Cerebellar cortex (tissue), 1 donor: ENCODE measurements at places on chromosomes 12 and 14.

DNA sequence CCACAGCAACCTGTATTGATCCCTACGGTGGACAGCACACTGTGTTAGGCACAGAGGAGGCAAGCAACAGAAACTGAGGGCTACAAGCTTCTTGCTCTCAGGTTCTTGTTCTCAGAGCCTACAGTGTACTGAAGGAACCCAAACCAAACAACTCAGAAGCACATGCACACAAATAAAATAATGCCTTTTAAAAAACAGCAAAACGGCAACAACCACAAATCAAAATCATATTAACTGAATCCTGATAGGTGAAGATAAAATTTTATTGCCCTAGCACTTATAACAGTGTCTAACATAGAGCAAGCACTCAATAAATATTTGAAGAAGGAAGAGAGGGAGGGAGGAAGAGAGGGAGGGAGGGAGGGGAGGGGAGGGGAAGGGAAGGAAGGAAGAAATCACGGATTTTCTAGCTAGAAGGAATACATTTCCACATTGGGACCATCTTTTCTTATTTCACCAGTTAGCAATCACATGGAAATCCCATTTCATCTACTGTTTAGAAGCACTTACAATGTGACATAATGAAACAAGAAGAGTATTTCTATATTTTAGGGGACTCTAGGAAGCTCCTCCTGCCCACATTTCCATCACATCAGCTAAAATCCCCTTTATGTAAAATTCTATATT lies 27.2 kb downstream of the DMAC2L start:
- no peak for DNase-seq

- no peak for DNase-seq
These were observed 2.3 kb upstream of the GARIN2 start for GRCh38 chr14:67186789-67187584.

- DNase-seq, result peak; percentile 6
These were observed 43.3 kb upstream of the PTPRO start for GRCh38 chr12:15278816-15279658.

DNA sequence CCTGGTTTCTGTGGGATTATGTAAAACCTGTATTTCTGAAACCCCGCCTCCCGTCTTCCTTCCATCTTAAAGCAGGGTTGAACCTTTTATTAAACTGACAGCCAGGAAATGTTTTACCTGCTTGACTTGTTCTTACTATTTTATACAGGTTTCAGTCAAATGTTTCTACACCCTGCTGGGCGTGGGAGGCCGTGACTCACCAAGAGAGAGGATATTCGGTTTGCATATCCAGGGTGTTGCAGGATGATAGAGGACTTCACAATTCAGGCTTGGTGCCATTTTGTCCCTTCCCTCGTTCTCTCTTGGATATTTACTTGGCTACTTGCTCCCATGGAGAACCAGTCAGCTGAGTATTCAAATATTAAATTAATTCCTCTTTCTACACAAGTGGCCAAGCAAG lies 69.7 kb downstream of the ARF6 start:
- DNase-seq, result no peak

DNA sequence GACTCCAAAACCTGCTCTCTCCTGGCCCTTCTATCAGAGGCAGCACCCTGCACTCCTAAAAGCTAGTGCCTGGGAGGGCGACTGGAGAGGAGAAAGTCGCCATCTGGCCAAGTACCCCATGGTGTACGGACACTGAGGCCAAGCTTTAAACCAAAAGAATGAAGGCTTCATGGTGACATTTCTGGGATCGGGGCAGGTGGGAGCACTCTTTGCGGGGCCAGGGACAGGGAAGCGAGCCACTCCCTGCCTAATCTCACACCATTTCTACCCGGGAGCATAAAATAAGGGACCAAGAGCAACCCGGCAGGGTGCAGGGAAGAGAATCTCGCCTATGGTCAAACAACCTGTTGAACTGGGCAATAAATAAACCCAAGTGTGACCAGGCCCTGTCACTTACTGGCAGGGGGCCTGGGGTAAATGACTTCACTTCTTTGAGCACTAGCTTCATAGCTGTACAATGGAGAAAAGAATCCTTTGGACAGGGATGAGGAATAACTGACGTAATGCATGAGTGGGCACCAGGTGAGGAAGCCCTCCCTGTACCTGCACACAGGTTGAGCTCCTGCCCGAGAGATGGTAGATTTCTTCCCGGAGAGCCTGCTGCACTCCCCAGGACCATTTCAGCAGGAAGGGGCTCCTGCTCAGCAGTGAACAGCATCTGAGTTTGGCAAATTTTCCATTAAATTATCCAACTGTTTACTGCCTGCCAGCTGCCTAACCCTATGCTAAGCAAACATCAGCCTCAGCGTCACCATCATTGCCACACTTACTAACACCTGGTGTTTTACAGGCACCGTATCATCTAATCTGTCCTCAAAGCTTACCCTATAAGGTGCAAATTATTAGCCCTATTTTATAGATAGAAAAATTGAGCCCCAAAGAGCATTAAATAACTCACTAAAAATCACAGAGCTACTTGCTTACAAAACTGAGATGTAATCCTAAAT lies 2.0 kb downstream of the SERPINA1 start:
- DNase-seq, result no peak

DNA sequence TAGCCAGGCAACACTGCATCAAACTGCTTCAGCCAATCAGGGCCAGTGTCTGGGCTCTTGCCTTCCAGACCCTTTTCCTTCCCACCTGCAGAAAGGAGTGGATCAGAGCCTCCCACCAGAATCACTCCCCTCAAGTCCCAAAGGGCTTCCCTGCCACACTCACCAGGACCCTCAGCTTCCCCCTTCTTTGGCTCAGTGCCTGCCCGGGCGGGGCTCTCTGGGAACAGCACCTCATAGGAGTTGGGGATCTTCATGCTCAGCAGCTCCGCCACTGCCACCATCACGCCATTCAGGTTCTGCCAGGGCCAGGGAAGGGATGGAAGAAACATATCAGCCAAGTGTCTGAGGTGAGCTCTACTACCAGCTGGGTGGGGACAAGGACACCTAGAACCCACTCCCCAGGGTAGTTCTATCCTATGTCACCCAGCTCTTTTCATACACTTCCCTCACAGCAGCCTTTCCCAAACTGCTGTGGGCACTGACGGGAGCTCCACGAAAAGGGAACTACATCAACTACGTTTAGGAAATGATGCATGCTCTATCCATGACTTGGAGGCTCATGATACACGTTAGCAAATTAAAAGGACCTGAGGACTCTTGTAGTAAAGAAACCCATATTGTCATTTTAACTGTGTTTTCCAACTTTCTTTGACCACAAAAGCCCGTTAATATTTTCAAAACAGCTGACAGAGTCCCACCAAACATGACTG lies 9.4 kb upstream of the PRKAG1 start:
- DNase-seq, result no peak

GRCh38 chr14:21913759-21914158 lies 240.1 kb upstream of the OR4E1 start:
- peak; percentile 44 for DNase-seq

DNA sequence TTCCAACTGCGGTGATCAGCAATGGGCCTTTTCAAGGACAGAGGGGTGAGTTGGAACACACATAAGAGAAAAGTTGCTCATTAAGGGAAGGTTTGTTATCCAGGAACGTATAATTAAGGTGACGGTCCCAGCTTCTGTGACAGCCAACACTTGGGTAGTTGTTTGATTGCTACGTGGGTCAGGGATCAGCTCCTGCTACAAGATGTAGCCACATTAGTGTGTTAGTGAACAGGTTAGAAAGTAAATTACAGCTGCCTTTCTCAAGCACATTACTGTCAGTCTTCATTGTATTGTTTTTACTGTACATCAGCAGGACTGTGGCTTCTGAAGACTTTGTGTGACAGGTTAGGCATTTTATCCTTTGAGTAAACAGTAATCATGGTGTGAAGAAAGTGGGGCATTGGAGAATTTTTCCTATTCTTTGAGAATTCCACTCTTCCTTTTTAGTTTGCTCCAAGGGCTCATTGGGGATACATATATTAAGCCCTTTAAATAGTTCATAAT lies 230.5 kb downstream of the EGLN3 start:
- DNase-seq, result no peak

GRCh38 chr12:106074361-106074705 lies 64.4 kb downstream of the NUAK1 start:
- no peak for DNase-seq

DNA sequence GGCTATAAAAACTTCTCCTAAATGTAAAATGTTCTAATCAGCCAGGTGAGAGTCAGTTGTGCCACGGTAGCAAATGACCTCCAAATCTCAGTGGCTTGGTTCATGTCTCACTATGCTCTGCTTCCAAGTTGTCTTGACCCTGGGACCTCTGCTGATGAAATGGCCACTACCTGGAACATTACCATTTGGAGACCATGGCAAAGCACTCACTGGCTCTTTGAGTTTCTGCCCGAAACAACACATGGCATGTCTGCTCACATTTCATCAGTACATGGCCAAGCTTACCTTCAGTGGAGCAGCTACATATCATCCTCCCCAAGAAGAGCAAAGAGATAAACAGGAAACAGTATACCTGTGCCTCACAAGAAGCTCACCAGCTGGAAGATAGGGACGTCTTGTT lies 40.2 kb downstream of the PLEKHG7 start:
- DNase-seq, result peak; percentile 60

GRCh38 chr14:23608454-23608853 lies 27.7 kb upstream of the DHRS2 start:
- peak; percentile 67 for DNase-seq

DNA sequence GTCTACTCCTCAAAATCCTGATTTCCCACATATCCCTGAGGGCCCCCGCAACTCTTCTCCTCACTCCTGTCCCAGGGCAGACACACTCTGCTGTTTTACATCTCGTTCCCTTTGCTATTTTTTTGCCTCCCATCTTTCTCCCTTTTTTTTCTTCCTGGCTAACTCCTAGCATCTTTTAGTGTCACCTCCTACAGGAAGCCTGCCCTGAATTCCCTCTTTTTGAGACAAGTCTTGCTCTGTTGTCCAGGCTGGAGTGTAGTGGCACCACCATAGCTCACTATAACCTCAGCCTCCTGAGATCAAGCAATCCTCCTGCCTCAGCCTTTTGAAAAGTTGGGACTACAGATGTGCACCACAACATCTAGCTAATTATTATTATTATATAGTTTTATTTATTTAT lies 13.3 kb downstream of the MORN3 start:
- no peak for DNase-seq

- DNase-seq, result no peak
These were observed 90.4 kb upstream of the DYNC1H1 start for GRCh38 chr14:101873991-101874390.

DNA sequence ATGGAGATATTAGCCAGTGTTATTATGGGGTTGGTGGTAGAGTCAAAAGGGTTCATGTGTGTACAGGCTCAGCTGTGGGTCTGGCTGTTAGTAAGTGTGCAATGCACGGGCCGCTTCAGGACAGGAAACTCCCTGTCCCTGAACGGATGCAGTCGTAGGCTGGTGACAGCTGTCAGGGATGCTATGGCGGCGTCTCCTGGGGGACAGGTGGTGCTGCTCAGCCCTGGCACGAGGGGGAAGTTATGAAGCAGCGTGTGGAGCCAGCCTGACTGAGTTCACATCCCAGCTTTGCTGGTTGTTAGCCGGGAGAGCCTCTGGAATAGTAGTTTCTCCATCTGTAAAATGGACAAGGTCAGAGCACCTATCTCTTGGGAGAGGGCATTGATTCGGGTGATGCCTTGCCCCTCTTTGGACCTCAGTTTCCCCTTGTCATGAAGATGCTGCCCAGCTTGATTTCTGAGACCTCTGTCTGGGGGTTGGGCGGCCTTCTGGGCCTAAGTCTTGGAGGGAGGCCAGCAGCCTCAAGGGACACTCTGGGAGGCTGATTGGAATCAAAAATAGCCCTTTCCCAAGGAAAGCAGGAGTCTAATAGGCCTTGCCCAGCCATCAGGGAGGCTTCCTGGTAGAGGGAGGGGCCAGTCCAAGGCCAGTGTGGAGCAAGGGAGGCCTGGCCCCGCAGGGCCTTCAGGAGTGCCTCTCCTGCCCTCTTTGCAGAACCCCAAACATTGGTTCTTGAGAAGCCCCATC lies 7.1 kb downstream of the ASB2 start:
- DNase-seq, result no peak

GRCh38 chr14:93709249-93709648 lies 79.0 kb downstream of the PRIMA1 start:
- DNase-seq, result no peak

GRCh38 chr12:117025481-117026151 lies 73.6 kb downstream of the TESC start:
- DNase-seq, result peak; percentile 86

- no peak for DNase-seq
These were observed 82.2 kb upstream of the GPR68 start for GRCh38 chr14:91326514-91327249.

- DNase-seq, result no peak
These were observed 3.6 kb upstream of the RAD51AP1 start for GRCh38 chr12:4535092-4535491.

DNA sequence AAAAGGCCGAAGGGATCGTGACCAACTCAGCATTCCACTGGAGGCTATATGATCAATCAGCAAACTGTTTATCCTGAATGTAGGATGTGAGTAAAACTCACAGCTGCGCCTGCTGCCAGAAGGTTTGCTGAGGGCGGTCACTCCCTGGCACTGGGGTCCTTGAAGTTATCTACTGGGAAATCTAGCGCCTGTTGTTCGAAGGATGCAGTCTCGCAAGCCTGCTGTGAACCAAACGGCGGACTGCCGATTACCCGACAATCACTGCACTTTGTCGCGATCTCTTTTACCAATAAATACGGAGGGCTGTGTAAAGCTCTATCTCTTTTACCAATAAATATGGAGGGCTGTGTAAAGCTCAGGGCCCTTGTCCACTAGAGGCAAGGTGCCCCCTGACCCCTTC lies 12.9 kb downstream of the DDX51 start:
- DNase-seq, result no peak

DNA sequence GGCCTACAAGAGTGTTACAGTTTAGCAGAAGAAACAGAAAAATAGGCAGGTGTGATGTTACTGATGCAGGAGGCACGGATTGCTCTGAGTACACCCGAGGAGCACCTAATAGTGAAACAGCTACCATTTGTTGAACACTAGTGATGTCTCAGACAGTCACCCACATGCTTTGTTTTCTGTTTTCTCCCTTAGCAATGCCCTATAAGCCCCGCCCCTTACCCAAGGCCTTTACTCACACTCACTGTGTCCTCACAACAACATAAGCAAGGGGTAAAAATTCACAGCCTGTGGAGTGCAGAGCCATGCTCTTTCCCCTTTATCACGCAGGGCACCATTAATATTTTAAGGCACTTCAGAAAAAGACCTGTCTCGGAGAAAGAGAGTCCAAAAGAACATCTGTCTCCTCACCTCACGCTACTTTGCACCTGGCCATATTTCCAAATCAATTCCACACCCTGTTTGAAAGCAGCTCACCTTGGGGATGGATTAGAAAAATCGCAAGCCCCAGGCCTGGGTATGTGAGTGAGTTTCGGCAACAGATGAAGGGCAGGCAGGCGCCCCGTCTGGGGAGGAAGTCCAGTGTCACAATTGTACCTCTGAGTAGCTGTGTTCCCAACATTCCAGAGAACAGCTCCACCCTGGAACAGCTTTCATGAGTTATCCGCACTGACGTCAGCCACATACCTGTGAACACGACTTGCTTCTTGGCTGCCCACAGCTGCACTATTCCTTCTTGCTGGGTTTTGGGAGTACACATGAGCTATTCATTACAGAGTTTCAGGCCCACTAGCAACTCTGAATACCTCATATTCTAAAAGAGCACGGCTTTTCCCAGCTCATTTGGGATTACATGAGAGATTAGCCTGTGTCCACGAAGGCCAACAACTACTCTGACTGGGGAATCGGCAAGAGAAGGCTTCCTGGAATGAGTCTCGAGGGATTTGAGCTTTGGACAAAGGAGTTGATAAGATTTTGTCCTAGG lies 26.0 kb downstream of the MAPK1IP1L start:
- DNase-seq, result no peak

GRCh38 chr12:50620109-50620977 lies 115.6 kb downstream of the DIP2B start:
- DNase-seq, result no peak

- no peak for DNase-seq
These were observed 58.3 kb downstream of the CAND1 start for GRCh38 chr12:67327466-67327865.
